ENCODE measurements at places on chromosomes 5 and 9. TPM values are rescaled to one million over a fixed set of nuclear protein-coding genes. Genes with fewer than 3 reads are reported as not detected.

- no peak for DNase-seq
Observed at GRCh38 chr5:404666-405241, 38.2 kb upstream of the EXOC3 start.

- no peak for DNase-seq
Observed at GRCh38 chr5:54278979-54279717, 31.2 kb downstream of the ARL15 start.

- no peak for DNase-seq
Observed at GRCh38 chr5:137902408-137903133, 13.3 kb downstream of the PKD2L2 start.

MIER3 gene
- 35.4 TPM for polyA plus RNA-seq

FAM151B gene
- 0.73 TPM for polyA plus RNA-seq

- DNase-seq, result no peak
Observed at GRCh38 chr9:32577316-32577715, 4.4 kb upstream of the NDUFB6 start.

AQP7 gene
- 33.2 TPM for polyA plus RNA-seq

DNA sequence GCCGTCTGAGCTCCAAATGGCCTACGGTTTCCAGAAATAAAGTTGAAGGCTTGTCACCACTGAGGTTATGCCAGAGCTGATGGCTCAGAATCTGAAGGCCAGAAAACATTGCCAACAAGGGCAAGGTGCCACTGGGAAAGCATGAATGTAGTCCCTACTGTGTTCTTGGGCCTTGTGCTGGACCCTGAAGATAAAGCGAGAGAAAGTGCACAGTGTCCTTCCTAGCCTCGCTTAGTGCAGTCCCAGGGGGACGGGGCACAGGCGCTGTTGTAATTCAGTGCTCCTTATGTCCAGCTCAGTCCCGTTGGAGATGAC, 84.5 kb downstream of the NDFIP1 start:
- no peak for DNase-seq

DNA sequence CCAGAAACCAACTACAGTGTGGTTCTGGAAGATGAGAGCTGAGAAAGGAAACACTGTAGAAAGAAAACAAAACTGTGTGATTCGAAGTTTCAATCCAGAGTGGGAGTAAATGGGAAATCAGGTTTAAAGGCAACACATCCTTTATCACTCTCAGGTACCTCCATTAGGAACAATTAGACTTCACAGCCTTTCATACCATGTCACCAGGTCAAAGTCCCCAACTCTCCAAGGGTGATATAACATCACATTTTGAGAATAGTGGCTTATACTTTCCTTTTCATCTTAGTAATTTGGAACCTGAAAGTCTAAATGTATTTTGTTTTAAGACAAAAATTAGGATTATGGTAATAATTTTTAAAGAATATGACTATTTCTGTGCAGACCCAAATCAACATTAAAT, 194.9 kb upstream of the WWC1 start:
- peak; percentile 26 for DNase-seq

ST8SIA4 gene
- polyA plus RNA-seq, result 5.9 TPM

ANXA2R gene
- 0.67 TPM for polyA plus RNA-seq

DNA sequence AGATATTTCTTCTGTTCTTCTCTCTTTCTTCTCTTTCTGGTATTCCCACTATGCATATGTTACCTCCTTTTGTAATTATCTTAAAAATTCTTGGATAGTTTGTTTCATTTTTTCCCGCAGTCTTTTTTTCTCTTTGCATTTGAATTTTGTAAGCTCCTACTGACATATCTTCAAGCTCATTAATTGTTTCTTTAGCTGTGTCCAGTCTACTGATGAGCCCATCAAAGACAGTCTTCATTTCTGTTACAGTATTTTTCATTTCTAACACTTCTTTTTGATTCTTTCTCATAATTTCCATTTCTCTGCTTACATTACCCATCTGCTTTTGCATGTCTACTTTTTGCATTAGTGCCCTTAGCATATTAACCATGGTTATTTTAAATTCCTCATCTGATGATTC, 44.7 kb upstream of the UNC5A start:
- no peak for DNase-seq

GRCh38 chr5:128962211-128962610, 3.1 kb upstream of the SLC27A6 start:
- DNase-seq, result no peak

F2RL1 gene
- 33.0 TPM for polyA plus RNA-seq

DNA sequence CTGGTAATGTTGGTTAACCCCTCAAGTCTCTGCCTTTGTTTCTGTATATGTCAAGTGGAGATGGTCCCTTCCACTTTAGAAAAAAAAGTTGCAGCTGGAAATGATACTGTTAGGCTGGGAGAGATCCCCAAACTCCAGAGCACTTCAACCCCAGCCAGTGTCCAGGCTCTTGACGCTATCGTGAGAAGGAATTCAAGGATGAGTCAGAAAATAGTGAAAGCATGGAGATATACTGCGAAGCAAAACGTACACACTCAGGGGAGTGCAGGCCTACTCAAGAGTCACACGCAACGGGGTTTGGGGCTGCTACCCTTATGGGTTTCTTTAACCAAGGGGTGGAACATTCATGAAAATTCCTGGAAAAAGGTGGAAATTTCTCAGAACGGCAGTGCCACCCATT, 24.9 kb downstream of the KCNV2 start:
- DNase-seq, result no peak

- DNase-seq, result no peak
Observed at GRCh38 chr9:125446561-125447094, 185.0 kb downstream of the GAPVD1 start.

PCDHA5 gene
- 0.19 TPM for polyA plus RNA-seq

GRCh38 chr5:142446131-142446959, 121.5 kb upstream of the SPRY4 start:
- DNase-seq, result no peak

DNA sequence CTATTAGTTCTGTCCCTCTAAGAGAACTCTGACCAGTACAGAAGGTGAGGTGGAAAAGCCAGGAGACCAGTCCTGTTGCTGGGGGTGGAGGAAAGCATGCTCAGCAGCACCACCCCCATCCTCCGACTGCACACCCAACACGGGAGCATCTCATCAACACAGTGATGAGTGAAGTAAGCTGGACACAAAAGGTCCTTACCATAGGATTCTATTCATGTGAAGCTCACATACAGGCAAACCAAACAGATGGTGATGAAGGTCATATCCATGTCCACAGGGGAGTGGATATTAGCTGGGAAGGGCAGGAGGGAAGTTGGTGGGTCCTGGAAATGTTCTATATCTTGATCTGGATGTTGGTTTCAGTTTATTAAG, 14.8 kb upstream of the MARCHF6 start:
- no peak for DNase-seq

- DNase-seq, result no peak
Observed at GRCh38 chr9:86977205-86977835, 30.0 kb upstream of the GAS1 start.

RLN2 gene
- 0.81 TPM for polyA plus RNA-seq

GRCh38 chr5:137167187-137167586, 331.9 kb downstream of the SPOCK1 start:
- no peak for DNase-seq

- no peak for DNase-seq
Observed at GRCh38 chr9:112325127-112325526, 8.3 kb downstream of the PTBP3 start.

- DNase-seq, result peak; percentile 64
Observed at GRCh38 chr9:133726401-133727276, 11.5 kb downstream of the SARDH start.

GRCh38 chr5:54947187-54947586, 38.2 kb downstream of the ESM1 start:
- DNase-seq, result no peak

DNA sequence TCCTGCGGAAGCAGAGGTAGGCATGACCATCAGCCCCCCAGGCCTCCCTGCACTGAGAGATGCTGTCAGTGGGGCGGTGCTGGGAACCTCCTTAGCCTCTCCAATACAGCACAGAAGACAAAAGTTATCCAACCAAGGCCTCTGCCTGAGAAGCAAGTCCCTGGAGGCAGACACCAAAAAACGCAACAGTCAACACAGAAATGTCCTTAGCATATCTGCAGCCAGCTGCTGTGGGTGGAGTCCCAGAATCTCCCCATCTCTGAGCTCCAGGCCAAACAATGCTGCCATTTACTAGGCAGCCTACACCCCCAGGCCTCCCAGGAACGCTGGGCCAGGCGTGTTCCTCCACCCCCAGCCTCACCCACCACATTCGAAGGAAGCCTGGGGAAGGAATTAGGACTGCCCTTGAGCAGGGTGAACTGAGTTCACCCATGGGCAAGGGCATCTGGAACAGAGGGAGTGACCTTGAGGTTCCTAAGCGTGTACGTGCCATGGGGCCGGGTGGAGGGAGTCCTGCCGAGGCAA, 43.7 kb downstream of the STK10 start:
- peak; percentile 27 for DNase-seq

OLFML2A gene
- 6.3 TPM for polyA plus RNA-seq

DNA sequence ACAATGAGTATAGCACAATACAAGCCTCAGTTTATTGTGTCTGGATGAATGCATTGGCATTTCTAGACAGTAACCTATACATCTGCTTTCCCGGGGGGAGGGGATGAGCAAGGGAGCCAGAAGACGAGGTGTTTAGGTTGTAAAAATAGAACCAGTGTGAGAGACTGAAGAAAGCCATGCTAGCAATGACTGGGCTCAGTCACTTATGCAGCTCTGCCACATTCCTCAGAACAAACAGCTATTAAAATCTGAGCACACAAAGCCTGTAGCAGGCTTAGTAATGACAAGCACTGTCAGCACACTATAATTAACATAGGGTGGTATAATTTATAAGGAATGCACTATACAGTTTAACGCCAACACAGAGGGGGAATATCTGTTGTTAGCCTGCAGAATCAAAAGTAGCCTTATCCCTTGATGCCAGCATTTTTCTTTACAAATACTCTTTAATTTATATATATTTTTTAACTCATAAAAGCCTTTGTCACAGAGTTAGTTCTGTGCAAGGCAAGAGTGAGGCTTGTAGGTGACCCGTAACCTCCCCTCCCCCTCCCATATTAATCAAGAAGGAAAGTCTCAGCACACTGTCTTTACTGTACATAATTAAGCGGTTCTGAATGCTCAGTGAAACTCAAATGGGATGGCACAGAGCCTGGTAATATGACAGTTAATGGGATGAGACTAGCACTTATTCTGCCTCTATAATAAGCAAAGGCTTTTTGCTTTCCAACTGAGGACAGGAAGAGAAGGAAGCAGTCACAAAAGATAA, 295.4 kb downstream of the CSNK1G3 start:
- no peak for DNase-seq

DNA sequence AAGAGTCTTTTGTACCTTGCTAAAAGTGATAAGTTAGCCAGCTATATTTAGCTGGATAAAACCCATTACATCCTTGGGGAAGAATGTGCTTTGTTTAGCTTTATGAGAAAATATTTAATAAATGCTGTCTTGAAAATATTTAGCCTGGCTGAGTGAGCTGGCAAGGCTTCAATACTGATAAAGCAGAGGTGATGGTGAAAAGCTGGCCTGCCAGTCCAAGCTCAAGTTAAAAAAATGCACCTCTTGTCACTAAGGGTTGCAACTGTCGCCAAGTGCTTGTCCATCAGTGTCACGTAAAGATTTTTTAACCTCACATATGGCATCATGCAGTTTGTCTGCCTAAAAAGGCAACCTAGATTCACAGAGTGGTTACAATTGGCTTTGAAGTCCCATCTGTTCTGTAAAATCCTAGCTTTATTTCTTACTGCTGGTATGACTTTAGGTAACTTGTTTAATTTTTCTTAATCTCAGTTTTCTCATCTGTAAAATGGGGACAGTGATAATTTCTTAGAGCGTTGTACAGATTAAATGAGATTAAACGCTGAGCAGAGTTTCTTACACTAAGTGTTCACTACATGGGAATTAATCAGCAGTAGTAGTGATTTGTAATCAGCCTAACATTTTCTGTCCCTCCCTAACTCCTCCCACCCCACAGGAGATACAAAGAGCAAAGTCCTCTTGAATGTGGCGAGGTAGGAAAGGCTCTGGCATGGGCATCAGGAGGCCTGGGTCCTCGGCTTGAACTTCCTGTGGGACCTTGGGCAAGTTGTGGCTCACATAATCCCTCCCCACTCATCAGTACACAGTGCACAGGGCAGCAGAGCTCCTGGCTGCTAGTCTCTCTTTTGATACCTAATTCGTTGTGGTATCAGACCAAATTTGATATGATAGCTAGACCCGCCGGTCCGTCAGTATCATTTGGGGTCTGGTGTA, 48.7 kb downstream of the PIK3R1 start:
- DNase-seq, result peak; percentile 93

- DNase-seq, result no peak
Observed at GRCh38 chr9:18994263-18994916, 38.6 kb downstream of the SAXO1 start.

DNA sequence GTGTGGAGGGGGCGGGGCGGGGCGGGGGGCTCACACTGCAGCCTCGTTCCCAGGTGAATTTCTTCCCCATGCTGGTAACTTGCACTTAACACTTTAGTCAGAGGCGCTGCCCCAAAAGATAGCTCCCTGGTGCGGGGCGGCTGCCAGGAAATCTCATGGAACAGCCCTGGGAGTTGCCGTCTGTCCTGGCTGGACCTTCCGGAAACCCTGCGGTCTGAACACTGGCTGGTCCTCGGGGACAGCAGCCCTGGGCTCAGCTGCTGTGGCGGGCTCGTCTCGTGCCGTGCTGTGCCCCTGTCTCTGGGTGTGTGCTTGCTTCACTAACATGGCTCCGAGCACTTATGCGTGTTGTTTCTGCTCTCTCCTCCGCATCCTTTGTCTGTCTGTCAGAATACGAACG, 25.8 kb downstream of the PTGES2 start:
- no peak for DNase-seq

DNA sequence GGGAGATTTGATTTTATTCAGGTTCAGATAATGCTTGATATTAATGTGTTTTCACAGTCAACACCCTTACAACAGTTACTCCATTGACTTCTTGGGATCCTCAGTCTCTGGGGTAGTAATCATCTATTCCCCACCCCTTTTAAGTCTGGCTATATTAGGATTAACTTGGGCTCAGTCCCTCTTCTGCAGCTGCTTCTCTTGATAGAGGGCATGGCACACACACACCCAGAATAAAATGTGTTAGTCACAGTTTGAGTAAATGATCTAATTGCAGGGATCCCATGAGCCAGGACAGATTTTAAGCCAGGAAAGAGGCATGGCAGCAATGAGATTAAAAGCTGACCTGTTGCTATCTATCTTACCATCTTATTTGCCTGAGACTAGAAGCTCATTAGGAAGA, 53.7 kb upstream of the VLDLR start:
- DNase-seq, result no peak

GRCh38 chr5:96493219-96493790, 60.3 kb upstream of the PCSK1 start:
- no peak for DNase-seq

GRCh38 chr9:74777136-74777879, 110.4 kb downstream of the TRPM6 start:
- peak; percentile 76 for DNase-seq

All from small intestine (tissue), 16 donors.